NCI-H1417 treated with DMSO at 0.1 percent for 48 hours (cell line): ENCODE measurements at places on chromosomes 2 and 18.

DNA sequence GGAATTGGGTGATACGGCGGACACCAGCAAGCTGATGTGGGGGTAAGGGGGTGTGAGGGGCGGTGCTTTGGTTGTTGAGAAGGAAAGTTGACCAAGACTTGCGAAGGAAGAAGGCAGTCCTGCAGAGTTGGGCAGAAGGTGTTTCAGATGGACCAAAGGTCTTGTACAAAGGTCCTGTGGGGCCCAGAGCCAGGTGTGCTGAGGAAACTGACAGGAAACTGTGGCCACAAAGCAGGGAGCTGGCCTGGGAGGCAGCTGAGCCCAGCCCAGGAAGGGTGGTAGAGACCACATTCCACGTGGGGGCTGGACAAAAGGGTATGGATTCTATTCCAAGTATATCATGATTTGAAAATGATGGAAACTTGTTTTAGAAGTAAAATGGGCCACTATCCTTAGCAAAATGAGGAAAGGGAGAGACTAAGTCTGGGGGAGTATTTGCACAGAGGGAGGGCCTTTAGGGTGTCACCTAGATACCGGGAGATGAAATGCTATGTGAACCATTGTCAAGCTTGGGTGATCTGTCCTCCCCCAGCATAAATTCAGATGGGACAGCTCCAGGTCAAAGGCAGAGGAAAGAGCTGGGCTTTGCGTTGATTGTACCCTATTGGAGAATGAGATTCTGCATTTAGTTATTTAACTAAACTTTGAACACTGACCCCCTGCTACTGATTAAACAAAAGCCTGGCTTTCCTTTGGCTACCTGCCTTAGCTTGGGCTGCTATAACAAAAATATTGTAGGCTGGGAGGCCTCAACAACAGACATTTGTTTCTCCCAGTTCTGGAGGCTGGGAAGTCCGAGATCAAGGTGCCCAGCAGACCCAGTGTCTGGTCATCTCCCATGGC is 4.3 kb upstream of the EDAR start:
- no peak for DNase-seq

- DNase-seq, result no peak
Measured at GRCh38 chr18:21741562-21742314, 1.1 kb downstream of the MIB1 start.

DNA sequence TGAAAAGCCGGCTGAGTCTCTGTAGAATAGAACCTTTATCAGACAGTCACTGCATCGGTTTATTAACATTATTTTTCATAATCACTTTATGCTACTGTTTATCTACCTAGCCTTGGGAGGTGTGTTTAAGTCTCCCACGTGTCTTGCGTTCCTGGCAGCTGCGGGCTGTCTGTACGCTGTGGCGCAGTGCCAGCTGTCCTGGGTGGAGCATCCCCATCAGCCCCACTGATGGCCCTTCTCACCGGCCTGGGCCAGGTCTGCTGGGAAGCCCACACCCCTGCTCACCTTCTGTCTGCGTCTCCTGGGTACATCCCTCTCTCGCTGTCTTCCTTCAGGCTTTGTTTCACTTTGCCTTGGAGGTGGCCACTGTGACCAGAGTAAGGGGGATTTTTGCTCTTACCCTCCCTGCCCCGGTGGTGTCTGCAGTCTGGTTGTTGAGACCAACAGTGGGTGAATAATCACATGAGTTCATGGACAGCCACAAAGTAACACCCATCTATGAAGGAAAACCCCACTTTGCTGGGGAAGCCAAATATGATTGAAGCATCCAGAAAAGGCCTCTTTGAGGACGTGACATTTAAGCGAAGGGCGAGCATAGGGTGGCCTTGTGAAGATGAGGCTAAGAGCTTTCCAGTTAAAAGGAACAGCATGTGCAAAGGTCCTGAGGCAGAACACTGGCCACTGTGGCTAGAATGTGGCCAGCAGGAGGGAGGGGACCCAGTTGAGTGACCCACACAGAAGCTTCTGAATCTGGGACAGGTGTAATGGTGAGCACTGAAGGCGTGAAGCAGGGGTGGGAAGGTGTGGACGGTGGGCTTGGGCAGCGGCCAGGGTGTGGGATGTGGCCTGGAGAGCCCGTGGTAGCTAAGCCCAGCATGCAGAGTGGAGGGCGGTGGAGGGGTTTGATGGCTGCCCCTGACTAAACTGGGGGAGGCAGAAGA is 41.7 kb downstream of the RAMP1 start:
- DNase-seq, result no peak

DNA sequence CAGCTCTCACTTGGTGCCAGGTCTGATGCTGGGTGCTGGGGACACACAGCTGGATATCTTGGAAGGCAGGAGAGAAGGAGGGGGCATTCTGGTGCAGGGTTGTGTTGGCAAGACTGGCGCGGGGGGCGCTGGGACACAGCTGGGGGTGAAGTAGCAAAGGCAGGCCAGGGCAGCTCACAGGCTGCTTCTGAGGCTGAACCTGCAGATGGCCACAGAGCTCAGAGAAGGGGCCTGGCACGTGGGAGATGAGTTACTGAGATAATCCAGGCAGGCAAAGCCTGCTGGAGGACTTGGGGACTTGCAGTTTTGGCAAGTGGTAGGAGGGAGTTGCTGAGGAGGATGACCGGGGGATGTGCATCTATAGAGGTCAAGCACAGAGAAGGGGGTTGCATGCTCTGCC is 16.2 kb upstream of the DGKD start:
- DNase-seq, result no peak

- DNase-seq, result no peak
Measured at GRCh38 chr2:149622343-149622742, 34.8 kb upstream of the MMADHC start.

DNA sequence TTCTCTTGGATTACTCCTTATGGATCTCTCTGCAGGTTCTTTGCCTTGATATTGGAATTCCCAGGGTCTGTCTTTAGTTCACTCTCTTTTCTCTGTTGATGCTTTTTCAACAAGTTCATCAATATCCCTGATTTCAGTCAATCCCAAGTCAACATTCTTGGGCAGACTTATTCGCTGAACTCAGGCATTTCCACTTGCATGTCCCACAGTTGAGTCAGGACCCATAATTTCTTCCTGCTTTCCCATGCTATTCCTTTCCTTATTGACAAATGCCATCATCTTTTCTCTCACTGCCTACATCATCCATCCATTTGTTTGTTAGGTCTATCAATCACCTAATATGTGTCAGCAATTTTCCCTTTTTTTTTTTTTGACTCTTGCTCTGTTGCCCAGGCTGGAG is 11.6 kb downstream of the GPD2 start:
- no peak for DNase-seq

DNA sequence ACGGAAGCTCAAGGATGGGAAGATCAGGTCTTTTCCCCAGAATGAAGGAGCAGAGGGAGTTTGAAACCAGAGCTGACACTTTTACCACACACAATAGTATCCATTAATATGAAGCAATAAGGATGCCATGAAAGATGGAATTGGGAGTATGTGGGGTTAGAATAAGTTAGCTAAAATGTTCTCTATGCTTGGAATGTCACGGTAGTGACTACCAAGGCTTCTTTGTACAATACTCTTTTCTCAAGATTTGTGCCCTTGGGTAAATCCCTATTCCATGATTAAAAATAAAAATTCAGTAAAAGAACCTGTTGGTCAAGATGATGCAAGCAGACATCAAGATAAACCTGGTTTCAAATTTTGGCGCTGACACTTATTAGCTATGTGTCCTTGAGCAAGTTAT is 75.0 kb downstream of the NRXN1 start:
- DNase-seq, result no peak

GRCh38 chr18:3498698-3499471 is 48.9 kb downstream of the TGIF1 start:
- DNase-seq, result no peak

GRCh38 chr18:77254711-77255405 is 5.2 kb downstream of the GALR1 start:
- DNase-seq, result no peak

GRCh38 chr2:54669677-54670484 is 53.6 kb upstream of the EML6 start:
- no peak for DNase-seq
